SK-MEL-5 (cell line): ENCODE measurements at places on chromosomes 7 and 10.

GRCh38 chr7:105639667-105640493, 58.6 kb upstream of the EFCAB10 start:
- no peak for DNase-seq

- DNase-seq: peak; percentile 20
Measured at GRCh38 chr7:219581-220150, 27.3 kb downstream of the FAM20C start.

- no peak for DNase-seq
Measured at GRCh38 chr10:132891368-132891767, 51.0 kb downstream of the CFAP46 start.

DNA sequence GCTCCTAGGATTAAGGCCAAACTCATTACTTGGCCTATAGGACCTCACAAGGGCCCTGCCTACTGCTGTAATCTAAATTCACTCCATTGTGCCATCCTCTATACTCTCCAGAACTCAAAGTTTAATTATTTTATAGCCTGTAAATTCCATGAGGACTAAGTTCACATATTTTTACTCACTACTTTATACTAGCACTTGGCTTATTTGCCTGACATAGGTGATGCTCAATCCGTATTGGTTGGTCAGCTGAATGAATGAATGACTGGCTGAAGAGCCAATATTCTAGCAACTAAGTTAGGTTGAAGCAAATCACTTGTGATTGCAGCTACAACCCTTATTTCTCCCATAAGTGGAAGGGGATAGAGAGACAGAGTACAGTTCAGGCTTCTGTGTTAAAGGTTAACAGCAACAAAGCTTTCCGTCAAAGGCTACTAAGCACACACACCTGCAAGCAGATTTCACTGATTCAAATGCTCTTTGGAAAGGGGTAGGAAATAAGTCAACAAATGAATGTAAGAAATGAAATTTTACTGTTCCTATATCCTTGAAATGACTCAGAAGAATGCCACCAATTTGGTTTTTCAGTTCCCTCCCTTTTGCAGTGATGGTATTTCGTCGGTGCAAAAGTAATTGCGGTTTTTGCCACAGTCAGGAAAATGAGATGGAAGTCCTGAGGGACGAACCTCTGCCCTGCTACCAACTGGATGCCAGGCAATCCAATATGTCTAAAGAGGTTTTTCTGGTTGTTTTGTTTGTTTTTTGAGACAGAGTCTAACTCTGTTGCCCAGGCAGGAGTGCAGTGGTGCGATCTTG, 120.7 kb downstream of the COL28A1 start:
- no peak for DNase-seq

GRCh38 chr10:63252095-63252762, 119.1 kb downstream of the NRBF2 start:
- no peak for DNase-seq

DNA sequence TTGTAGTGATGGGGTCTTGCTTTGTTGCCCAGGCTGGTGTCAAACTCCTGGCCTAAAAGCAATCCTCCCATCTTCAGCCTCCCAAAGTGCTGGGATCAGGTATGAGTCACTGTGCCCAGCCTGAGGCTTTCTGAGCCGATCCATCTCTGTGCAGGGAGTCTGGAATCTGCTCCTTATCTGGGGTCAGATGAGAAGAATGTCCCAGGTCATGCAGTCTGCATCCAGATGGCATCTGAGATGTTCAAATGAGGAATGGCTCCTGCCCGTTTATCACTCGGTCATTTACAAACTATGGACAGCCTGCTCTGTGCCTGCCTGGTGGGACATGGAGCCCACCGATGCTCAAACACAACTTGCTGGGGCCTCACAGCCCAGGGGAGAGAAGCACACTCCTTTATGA, 11.1 kb upstream of the SLC18A3 start:
- DNase-seq: no peak

- DNase-seq: no peak
Measured at GRCh38 chr7:19009241-19009935, 108.0 kb downstream of the TWIST1 start.

- no peak for DNase-seq
Measured at GRCh38 chr7:95435422-95435780, 573 bp upstream of the PON2 start.

GRCh38 chr7:98565103-98565502, 52.0 kb upstream of the NPTX2 start:
- no peak for DNase-seq
